ENCODE measurements at places on chromosomes 1 and 21.
A peak's percentile ranks its signal among the peaks of the same experiment; 100 is the strongest.

- DNase-seq = no peak
Measured at GRCh38 chr1:76938304-76938703, 71.0 kb downstream of the ST6GALNAC5 start.

GRCh38 chr21:31893851-31894415 lies 21.1 kb downstream of the HUNK start:
- no peak for DNase-seq

DNA sequence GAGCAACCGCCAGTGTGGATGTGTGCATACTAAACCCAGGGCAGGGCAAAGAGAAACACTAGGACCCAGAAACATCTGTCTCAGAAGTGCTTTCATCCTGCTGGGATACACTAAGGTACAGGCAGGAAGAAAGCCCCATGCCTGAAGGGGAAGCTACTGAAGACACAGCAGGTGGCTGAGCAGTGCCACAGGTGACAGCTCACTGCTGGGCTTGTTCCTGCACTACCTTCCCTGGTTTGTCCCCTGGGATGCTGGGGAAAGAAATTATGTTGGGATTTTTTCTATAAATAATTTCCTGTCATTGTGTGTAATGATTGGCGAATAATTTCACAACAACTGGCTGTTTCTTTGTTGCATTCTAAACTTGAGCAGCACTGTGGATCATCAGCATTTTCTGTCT lies 245.3 kb upstream of the RAB4A start:
- DNase-seq = no peak

GRCh38 chr1:53373246-53373645 lies 45.4 kb upstream of the LRP8 start:
- no peak for DNase-seq

- DNase-seq = peak; percentile 48
Measured at GRCh38 chr1:186618401-186619170, 61.6 kb downstream of the PTGS2 start.

DNA sequence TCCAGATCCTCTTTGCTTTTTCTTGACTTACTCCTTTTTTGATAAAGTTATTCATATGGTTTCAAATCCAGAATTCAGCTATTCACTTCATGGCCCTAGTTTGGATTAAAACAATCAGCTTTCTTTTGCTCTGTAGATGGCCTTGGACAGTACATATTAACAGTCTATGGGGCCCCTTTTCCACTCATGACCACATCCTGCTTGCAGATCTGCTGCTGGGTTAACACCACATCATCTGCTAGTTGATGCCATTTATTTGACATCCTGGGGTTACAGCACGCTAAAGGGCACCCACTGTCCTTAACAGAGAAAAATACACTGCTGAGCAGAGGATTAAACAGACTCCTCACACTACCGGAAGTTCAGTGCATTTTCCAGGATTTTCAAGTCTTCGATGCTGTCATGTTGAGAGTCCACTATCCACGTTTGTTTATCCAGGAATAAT lies 941 bp upstream of the IFI16 start:
- DNase-seq = no peak

DNA sequence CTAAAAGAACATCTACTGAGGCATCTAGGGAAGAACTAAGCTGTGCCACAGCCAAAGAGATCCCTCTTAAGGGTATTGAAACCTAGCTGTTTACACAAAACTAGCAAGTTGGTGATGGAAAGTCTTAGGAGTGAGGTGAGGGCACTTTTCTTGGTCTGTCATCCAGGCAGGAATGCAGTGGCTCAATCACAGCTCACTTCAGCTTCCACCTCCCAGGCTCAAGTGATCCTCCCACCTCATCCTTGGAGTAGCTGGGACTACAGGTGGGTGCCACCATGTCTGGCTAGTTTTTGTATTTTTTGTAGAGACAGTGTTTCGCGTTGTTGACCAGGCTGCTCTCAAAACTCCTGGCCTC lies 2.4 kb downstream of the PLEKHO1 start:
- no peak for DNase-seq

GRCh38 chr1:25098717-25099116 lies 133.6 kb downstream of the SYF2 start:
- DNase-seq = no peak

- DNase-seq = no peak
Measured at GRCh38 chr21:33686386-33686785, 44.1 kb downstream of the ITSN1 start.

DNA sequence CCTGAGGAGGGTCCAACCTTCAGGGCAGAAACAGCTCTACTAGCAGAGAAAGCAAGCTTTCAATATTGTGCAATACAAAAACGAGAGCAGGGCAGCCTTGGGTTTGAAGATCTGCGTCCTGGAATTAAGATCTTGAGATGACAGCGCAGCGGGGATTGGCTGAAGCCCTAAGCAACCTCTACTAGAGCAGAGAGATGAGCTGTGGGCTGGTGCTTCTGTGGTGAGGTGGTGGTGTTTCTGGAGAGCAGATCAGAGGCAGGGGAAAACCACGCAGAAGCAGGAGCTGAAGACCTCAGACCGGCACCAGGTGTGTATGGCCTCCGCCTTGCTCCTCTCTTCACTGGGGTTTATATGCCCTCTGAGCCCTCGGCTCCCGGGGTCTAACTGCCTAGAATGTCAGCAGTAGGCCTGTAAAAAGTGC lies 12.5 kb downstream of the TRAF3IP3 start:
- DNase-seq = no peak

GRCh38 chr1:212703991-212704564 lies 4.4 kb upstream of the BATF3 start:
- DNase-seq = no peak
